NCI-H2107 (cell line): ENCODE measurements at places on chromosomes 16 and 17.

- no peak for DNase-seq
Observed at GRCh38 chr16:85195900-85196772, 83.9 kb upstream of the CIBAR2 start.

GRCh38 chr16:46850619-46851555 is 19.9 kb upstream of the C16orf87 start:
- no peak for DNase-seq

DNA sequence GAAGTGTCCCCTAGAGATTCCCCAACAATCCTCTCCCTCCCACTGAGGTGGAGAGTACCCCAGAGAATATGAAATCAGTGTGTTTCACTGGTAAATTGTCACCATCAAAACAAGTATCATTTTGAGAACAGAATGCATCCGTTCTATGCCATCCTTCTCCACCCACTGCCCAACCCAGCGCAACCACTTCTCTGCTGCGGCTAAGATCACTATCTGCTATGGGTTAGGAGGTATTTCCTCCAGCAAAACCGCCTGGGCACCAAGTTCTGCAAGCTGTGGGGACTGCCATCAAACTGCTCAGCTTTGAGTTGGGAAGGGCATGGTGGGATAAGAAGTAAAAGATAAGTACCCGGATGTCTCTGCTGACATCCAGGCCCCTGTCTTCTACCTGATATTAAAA is 24.4 kb downstream of the CNTNAP1 start:
- DNase-seq = no peak

DNA sequence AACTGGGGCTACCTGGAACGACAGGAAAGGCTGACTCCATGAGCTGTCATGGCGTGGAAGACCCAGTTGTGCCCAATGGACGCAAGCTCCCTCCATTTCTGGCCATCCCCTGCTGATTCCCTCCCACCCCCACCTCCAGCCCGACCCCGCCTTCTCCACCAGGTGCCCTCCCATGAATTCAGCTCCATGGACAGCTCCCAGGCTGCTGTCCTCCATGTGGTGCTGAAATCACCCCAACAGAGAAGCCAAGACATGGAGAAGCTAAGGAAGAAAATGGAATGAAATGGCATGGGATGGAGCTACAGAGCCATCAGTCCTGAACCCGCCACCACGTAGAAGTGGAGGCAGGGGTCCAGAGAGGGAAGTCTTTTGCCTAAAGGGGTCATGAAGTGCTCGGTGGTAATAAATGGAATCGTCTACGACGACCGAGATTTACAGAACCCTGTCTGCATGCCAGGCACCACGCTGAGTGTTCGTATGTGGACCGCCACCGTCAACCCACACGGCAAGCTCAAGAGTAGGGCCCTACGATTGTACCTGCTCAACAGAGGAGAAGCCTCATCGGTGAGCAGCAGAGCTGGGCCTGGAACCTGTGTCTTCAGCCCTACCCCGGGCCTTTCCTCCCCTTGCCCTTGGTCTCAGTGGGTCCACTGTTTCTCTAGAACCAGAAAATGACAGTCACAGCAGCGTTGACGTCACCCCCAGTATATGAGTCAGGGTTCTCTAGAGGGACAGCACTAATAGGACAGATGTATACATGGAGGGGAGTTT is 9.3 kb upstream of the ZC3H18 start:
- no peak for DNase-seq

GRCh38 chr17:2510559-2510958 is 1.1 kb downstream of the METTL16 start:
- DNase-seq = no peak

DNA sequence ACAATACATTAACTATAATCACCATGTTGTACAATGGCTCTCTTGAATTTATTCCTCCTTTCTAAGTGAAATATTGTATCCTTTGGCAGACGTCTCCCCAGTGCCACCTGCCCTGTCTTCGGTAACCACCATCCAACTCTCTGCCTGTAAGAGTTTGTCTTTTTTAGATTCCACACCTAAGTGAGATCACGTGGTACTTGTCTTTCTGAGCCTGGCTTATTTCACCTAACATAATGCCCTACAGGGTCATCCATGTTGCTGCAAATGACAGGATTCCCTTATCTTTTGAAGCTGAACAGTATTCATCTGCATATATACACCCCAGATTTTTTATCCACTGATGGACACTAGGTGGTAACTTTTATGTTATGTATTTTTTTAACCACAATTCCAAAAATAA is 24.2 kb downstream of the ORC6 start:
- no peak for DNase-seq

DNA sequence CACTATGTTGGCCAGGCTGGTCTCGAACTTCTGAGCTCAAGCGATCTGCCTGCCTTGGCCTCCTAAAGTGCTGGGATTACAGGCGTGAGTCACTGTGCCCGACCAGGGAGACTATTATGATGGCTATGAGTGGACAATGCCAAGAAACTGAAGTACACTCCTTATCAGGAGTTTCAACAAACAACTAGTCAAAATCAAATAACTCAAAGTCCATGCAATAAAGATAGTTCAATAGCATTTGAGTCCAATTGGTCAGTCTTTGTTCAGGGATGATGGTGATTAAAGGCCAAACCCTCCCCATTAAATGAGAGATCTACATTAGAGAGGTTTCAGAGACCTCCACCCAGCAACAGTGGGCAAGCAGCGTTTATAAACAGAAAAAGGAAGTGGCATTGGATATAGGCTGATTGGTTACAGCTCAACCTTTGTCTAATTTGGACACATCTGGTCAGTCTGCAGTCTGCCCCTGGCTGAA is 8.0 kb downstream of the CHST5 start:
- no peak for DNase-seq

DNA sequence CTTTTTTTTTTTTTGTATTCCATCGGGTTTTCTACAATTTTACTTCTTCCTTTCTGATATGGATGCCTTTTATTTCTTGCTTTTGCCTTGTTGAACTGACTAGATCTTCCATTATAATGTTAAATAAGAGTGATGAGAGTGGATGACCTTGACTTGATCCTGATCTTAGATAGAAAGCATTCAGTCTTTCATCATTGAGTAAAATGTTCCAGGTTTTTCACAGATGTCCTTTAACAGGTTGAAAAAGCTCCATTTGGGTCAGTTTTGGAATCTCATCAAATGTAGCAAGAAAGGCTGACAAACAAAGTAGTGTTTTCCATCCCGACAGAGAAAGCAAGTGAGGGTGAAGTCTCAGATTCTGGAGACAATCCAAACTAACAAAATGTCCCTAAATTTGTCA is 27.2 kb upstream of the WIPI1 start:
- DNase-seq = no peak

- no peak for DNase-seq
Observed at GRCh38 chr17:67769231-67769630, 51.5 kb downstream of the NOL11 start.

GRCh38 chr16:85798283-85798776 is 1.0 kb downstream of the EMC8 start:
- DNase-seq = no peak

DNA sequence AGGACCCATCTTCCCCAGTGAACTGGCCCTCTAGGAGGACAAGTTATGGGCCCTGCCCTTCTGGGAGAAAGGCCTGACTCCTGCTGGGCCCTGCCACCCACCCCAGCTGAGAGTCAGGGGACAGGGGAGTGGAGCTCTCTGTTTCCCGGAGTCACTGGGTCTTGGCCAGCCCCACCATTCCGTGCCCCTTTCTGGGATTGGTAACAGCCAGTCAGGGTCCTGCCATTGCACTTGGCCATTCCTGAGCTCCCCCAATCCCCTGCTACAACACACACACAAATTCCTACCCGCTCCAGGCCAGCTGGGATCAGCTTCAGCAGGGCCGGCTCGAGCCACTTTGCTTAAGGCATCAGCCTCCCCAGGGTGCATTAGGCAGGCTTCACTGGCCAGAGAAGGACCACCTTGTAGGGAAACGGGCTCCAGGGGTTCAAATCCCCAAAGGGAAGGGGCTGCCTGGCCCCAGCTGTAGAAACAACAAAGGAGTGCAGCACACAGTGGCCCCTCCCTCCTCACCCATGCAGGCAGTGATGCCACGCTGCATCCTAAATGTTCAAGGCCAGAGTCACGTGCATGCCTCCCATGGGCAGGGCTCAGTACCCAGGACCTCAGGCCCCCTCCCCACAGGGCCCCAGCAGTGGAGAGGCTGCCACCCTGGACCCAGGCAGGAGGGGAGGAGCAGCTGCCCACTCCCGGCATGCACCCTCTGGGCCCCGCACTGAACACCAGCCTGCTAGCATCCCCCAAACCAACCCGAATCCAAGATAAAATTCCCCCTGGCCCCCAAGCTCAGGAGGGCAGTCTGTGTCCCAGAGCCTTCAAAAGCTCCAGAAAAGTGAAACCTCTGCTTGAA is 37.7 kb downstream of the C16orf78 start:
- no peak for DNase-seq

DNA sequence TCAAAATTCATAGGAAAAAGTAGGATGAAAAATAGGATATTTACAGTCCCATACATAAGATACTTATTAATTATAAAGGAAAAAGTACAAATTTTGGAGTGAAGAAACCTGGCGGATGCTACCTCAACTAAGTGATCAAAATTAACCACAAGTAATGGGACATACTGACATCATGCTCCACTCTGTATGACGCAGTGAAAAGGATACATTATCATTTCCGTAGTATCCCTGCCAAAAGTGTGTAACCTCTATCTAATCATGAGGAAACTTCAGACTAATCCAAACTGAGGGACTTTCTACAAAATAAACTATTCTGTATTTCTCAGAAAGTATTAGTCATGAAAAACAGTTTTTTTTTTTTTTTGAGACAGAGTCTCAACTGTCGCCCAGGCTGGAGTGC is 60.5 kb downstream of the TRIM37 start:
- no peak for DNase-seq

GRCh38 chr17:17696085-17696484 is 14.8 kb downstream of the RAI1 start:
- DNase-seq = no peak

- no peak for DNase-seq
Observed at GRCh38 chr16:3878610-3879009, 1.9 kb downstream of the CREBBP start.

DNA sequence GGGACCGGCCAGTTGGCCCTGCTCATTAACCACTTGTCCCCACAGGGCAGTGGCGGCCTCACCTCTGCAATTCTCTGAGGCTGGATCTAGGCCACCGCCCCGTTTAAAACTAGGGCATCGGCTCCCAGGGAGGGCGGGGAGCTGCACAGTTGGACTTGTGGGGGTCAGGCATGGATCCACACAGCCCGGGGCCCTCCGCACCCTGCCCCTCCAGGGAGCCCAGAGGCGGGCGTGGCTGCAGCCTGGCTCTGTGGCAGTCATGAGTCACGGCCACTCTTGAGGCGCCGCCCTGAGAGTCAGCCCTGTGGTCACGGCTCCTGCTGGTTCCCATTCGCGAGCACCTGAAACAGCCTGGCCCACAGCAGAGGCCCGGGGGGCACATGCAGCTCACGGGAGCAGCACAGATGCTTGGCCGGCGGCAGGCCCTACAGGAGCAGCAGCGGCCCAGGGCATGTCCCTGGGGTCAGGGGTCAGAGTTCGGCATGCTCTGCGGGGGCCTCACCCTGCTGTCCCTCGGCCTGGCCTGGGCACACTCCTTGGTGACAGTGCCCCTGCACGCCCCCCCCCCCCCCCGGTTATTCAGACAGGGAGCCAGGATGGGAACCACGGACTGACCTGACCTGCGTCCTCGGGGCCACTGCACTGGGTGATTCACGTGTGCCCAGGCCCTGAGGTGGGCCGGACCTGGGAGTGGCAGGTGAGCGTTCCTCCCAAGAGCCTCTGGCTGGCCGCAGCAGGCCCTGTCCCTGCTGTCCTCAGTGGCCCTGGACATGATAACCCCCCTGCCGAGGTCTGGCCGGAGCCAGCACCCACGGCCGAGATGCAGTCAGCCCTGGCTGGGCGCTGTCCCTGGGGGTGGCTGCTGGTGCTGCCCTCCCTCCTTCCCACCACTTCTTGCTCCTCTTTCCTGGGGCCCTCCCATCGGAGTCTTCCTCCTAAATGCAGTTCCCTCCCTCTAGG is 8.2 kb downstream of the CAPN15 start:
- DNase-seq = peak; percentile 31

DNA sequence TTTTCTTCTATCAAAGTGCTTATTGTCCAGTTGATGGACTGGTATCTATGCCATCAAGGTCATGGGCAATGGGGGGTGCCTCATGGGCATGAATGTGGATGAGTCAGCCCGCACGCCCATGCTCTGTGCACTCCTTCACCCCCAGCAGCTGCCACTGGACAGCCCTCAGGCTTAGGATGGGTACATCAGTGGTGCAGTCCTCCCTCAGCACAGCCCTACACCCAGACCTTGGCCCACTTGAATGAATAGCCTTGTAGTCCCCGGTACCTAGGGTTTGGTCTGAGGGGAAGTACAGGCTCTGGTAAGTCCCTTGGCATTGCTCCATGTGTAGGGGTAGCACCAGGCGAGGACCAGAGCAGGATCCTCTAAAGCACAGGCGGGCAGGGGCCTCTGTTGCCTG is 10.4 kb upstream of the GNA13 start:
- DNase-seq = no peak

GRCh38 chr16:65833171-65833871 is 533.2 kb upstream of the CDH5 start:
- no peak for DNase-seq

DNA sequence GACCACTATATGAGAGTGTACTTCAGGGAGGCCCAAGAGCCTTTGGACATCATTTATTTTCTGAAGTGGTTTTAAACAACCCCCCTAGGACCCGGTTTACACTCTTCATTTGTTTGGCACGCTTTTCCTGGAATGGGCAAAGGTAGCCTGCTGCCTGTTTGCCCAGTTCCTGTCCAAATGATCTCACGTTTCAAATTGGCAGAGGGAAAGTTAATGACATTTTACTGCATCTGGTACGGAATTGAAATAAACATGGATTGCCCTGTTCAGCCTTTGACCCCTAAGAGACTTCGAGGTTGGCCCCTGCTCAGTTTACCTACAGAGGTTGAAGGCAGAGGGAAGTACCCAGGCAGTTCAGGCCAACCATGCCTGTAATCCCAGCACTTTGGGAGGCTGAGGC is 5.8 kb upstream of the RPRML start:
- no peak for DNase-seq

GRCh38 chr17:79617740-79618382 is 7.0 kb upstream of the RBFOX3 start:
- no peak for DNase-seq

DNA sequence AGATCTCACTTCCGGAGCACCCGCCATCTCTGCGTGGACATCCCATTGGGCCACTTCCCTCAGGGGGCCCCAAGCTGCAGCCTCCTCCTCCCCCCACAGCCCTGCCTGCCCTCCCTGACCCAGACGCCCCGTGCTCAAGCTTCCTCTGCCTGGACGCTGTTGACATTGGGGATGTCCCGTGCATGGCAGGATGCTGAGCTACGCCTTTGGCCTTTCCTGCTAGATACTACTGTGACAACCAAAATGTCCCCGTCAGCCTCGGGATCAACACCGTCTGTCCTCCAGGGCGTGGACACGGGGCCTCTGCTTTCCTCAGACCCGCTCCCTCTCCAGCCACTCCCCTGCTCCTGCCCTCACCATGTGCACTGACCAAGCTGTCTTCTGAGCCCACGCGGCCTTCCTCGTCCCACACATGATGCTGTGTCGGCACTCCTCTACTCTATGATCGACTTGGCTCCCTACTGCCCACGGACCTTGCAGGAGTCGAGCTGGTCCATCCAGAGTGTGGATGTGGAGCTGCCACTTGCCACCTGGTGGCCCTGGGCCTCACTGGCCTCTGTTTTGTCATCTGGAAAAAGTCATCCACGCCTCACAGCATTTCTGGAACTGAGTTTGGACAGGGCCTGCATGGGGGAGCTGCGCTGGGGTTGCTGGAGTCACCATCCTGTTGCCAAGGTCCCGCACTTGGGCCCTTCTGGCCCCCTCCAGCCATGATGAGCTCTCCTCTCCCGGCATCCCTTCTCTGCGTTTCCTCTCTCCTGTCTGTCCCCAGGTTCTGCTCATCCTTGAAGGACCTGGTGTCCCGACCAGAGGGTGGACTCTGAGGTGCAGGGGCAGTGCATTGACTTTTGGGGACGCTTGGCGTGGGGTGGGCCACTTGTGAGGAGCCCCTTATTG is 221.7 kb upstream of the CIBAR2 start:
- DNase-seq = no peak
